ENCODE measurements at places on chromosomes 5 and 9. TPM values are rescaled to one million over a fixed set of nuclear protein-coding genes. Genes with fewer than 3 reads are reported as not detected.
A peak's percentile ranks its signal among the peaks of the same experiment; 100 is the strongest.

DNA sequence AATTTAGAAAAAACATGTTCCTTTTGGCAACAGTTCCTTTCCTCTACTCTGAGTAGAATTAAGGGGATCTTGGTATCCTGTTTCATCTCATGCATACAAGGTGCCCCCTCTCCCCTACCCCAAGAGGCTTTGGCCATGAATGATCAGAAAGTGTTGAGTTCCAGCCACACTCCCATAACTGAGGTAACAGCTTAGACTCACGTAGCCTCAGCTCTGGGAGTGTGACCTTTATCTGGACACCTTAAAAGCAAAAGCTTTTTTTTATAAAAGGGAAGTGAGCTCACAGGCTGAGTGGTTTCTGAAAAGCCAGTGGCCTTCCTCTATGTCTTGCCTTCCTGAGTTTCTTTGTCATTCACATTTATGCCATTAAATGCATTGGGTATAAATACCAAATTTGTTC, 900 bp upstream of the HAVCR2 start:
- no peak for DNase-seq

GRCh38 chr9:72982146-72982799, 29.4 kb upstream of the ALDH1A1 start:
- no peak for DNase-seq

- no peak for DNase-seq
Observed at GRCh38 chr9:93678199-93679019, 102.0 kb downstream of the PHF2 start.

GRCh38 chr5:90384389-90384788, 25.2 kb downstream of the CETN3 start:
- no peak for DNase-seq

DNA sequence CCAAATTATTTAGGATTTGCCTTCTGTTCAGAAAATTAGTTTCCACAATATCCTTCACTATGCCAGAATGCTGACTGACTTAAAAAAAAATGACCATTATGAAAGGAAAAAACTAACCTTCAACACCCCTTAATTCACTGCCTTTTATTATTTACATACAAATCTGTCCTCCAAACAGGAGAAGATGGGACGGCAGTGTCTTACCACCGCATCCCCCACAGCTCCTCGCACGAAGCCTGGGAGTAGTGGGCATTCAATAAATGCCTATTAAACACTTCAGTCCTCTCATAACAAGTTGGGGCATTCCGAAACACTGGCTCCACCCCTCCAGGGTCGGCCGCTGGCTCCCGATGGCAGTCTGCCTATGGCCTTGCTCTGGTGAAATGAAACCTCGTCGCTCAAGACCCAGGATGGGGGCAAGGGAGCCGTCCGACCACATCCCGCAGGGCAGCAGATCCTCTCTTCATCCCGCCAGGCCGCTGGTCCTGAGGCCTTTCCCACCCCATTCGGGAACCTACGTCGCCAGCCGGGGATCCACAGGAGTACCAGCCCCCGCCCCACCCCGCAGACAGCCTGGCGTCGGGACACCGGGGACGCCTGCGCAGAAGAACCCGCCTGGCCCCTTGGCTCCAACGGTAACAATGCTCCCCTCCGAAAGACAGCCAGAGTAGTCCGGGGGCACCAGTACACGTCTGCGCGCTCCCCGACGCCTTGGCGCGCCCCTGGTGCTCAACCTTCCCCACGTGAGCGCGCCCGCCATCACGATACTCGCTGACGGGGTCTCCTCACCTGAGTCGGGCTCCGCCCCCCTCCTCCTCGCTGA, 613 bp downstream of the ZBTB5 start:
- DNase-seq, result peak; percentile 92

- DNase-seq, result no peak
Observed at GRCh38 chr9:96646081-96646991, 8.8 kb downstream of the PRXL2C start.

DNA sequence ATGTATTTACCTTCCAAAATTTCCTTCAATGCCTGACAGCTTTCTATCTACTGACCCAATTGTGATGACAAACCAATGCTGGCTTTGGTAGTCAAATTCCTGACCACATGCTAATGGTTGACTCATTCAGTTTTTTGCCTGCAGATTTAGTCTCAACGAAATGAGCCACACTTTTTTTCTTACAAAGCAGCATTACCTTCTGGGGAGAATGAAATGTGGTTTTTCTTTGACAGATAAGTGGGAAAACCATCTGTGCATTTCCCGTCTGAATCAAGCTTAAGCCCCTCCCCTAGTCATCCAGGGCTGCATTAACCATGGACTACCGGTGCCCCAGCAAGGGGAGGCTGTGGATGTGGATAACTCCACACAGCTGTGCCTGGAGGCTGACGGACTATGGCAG, 99.6 kb upstream of the TAF11L2 start:
- DNase-seq, result no peak

GRCh38 chr5:180823346-180823745, 20.7 kb upstream of the MGAT1 start:
- no peak for DNase-seq

Gene TAF11L6
- total RNA-seq, result not detected

- no peak for DNase-seq
Observed at GRCh38 chr5:142445266-142445665, 120.4 kb upstream of the SPRY4 start.

All from left lung (tissue), 14 donors.